M059J (cell line): ENCODE measurements at places on chromosomes 3 and 15.

GRCh38 chr3:11022115-11022514 is 29.6 kb downstream of the SLC6A1 start:
- no peak for DNase-seq

DNA sequence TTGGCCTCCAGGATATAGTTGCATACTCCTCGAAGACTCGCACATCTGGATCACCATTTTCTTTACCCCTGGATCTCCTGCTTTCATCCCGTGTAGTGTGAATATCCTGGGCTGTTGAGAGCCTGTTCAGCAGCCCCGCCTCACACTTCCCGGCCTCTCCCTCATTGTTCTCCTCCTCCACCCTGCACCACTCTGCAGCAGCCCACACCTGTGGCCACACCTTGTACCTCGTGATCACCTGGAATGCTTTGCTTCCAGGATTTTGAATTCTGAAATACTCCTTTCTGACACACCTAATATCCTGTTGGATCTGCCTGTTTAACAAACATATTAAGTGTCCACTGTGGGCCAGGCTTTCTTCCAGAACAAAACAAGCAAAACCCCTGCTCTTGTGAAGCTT is 14.4 kb downstream of the ABHD17C start:
- no peak for DNase-seq

GRCh38 chr3:159872374-159873109 is 116.1 kb upstream of the IL12A start:
- peak; percentile 93 for DNase-seq

- peak; percentile 49 for DNase-seq
These were observed 59.8 kb upstream of the BOC start for GRCh38 chr3:113151461-113152031.

- DNase-seq, result no peak
These were observed 51.0 kb upstream of the RAP2B start for GRCh38 chr3:153111016-153111415.

DNA sequence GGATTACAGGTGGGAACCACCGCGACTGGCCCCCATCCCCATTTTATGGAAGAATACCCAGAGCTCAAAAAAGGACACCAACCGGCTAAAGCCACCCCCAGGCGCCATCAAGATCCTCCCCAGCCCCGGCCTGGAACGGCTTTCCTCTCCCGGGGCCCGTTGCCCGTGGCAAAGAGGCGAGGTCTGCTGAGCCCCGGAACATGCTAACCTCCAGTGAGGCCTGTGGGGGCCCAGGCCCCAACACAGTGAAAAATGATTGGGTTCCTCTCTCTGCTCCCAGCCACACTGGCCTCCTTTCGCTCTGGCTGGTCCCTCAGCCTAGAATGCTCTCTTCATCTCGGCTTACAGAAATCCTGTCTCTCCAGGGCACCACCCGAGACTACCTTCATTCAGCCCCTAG is 46.5 kb upstream of the SMAD6 start:
- no peak for DNase-seq

GRCh38 chr15:29613951-29614382 is 208.3 kb downstream of the TJP1 start:
- DNase-seq, result no peak

- no peak for DNase-seq
These were observed 832 bp downstream of the NR2E3 start for GRCh38 chr15:71811036-71811736.

DNA sequence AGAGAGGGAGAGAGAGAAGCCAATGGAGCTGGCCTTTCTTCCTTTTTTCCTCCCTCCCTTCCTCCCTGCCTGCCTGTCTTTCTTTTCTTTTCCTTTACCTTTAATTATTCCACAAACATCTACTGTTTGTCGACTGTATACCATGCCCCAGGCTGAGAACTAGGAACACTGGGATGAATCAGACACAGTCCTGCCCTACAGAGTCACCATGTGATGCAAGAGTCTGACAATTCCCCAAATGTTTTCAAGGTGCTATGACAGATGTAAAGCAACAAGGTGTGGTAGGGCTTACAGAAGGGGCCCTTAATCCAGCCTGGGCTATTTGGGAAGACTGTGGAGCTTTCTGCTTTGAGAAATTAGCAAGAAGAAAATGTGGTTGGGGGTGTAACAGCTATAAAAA is 4.0 kb upstream of the SPSB4 start:
- no peak for DNase-seq

DNA sequence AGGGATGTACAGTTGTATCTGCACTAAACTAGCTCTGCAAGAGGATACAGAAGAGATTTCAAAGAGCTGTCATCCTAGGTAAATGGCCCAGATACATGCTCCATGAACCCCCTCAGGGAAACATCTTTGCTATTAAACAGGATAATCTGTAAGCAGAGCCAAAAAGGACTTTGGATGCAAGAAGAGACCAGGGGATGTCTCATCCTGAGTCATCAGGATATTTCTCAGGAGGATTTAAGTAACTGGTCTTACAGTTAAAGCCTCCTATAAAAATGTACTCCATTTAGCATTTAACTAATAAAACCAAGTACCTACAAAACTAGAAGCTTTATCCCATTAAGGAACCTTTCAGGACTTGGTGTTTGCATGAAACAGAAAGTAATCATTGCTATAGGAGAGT is 48.2 kb upstream of the PHLDB2 start:
- peak; percentile 97 for DNase-seq

GRCh38 chr3:10391391-10391790 is 70.5 kb upstream of the SEC13 start:
- DNase-seq, result no peak

GRCh38 chr3:179402963-179403362 is 48.3 kb downstream of the GNB4 start:
- DNase-seq, result no peak

DNA sequence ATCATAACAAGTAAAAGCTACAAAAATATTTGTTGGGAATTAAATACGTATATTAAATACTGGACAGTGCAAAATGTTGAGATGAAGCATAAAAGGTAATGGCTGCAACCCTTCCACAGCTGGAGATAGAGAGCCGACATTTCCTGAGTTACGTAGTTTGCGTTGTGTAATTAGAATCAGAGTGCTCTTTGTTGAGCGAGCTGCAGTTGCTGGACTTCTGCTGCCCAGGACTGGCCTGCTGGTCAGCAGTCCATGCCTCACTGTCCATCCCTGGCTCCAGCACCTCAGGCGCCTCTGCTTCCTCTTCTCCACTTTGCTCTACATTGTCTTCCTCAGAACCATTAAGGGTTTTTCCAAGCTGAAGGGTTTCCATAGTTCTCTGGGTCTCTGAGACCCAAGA is 28.4 kb upstream of the SHC4 start:
- no peak for DNase-seq

- DNase-seq, result peak; percentile 64
These were observed 4.6 kb upstream of the ALCAM start for GRCh38 chr3:105362021-105362665.

- DNase-seq, result peak; percentile 76
These were observed at the start of gene XYLB for GRCh38 chr3:38346587-38347410. Gene XYLB (plus strand): TSS chr3:38346785. CDS start chr3:38346869, 84 bp downstream.

DNA sequence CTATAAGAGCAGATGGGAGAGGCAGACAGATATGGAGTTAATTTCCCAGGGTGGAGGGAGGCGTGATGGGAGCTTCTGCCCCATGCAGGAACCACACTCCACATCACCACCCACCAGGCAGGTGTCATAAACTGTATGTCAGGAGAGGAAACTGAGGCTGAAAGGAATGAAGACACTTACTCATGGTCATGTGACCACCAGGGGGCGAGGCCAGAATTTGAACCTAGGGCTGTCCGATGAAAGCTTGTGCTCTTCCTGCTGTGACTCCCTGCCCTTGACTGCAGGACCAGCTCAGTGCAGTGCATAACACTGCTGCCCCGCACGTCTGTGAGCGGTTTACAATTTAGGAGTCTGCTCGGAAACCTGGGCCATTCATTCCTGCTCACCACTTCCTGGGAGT is 28.8 kb downstream of the NUP210 start:
- no peak for DNase-seq

GRCh38 chr3:124383846-124384466 is 346.3 kb upstream of the UMPS start:
- no peak for DNase-seq

GRCh38 chr3:109432833-109433232 is 95.5 kb upstream of the DPPA4 start:
- DNase-seq, result no peak

- DNase-seq, result no peak
These were observed 43.9 kb upstream of the KLHL25 start for GRCh38 chr15:85838655-85839054.

DNA sequence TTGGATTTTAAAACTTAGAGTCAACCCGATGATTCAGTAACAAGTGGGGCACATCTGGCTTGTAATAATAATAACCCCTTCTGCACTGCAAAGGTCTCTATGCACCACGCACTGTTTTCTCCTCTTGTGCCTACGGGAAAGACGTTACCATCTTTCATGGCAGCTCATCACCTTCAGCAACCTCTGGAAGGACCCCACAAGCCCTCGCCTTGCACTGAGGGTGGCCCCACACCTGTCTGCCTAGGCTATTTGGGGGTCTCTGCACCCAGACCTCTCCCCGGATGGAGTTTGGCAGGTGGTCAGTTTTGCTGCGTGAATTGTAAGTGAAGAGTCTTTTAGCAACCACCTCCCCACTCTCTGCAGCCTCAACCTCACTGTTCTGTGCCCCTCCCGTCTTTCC is 138.6 kb upstream of the MEF2A start:
- no peak for DNase-seq

DNA sequence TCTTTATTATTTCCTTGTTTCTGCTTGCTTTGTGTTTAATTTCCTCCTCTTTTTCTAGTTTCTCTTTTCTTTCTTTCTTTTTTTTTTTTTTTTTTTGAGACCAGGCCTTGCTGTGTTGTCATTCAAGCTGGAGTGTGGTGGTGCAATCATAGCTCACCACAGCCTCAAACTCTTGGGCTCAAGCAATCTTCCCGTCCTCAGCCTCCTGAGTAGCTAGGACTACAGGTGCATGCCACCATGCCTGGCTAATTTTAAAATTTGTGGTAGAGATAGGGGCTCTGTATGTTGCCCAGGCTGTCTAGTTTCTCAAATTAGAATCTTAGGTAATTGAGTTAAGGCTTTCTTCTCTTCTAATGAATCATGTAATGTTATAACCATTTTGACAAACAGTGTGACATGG is 22.4 kb downstream of the SLMAP start:
- no peak for DNase-seq

GRCh38 chr3:23740517-23740965 is 65.2 kb upstream of the UBE2E1 start:
- peak; percentile 80 for DNase-seq

DNA sequence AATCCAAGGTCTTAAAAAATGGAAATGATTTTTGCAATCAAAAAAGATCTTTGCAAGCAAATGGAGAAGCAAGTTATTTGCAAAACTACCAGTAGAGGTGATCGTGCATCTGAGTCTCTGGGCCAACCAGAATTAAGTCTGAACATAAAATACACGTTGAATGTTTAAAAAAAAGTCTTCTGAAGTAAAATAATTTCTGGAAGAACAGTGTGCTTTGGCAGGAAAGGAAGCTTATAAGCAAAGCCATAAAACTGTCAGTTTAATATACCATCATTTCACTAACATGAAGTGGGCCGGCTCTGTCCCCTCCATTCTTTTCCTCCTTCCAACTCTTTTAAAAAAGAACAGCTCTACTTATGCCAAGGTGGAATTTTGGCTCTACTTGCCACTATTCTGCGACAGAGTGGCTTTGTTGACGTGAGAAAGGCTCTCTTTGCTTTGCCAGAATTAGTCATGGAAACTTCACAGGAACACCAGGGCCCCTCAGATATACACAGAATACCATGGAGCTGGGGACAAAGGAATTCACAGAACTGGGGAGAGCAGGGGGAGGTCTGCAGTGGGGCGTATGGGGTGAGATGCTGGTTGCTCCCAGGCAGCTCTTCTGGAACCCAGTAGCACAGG is 29.8 kb downstream of the FSTL1 start:
- DNase-seq, result peak; percentile 54

- no peak for DNase-seq
These were observed 103.1 kb upstream of the UNC13C start for GRCh38 chr15:53875139-53875538.

DNA sequence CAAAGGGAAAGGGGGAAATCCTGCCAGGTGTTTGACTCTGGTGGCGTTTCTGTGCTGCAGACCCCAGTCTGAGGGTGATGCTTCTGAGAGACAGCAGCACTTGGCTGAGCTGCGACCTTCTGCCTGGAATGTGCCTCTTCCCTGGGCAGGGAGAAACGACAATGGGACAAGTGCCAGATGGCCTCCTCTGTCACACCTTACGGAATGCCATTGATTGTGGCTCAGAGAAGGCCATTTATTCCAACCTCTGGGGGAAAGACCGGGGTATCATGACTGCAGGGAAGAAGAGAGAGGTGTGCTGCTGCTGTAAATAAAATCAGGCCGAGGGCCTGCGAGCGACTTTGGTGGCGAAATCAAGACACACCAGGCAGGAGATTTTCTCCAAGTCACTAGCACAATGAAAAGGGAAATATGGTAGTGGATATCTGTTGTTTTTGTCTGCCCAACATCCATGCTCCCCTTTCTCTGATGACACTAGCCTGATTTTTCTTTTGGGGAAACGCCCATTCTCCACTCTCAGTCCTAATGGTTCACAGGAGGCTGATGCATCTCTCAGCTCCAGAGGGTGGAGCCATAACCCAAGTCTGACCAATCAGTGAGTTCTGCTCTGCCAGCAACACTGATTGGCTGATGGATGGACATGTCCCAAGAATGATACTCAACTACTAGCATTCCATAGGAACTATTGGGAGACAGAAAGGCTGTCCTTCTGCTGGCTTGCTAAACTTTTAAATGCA is 336.1 kb downstream of the FOXP1 start:
- DNase-seq, result peak; percentile 15

DNA sequence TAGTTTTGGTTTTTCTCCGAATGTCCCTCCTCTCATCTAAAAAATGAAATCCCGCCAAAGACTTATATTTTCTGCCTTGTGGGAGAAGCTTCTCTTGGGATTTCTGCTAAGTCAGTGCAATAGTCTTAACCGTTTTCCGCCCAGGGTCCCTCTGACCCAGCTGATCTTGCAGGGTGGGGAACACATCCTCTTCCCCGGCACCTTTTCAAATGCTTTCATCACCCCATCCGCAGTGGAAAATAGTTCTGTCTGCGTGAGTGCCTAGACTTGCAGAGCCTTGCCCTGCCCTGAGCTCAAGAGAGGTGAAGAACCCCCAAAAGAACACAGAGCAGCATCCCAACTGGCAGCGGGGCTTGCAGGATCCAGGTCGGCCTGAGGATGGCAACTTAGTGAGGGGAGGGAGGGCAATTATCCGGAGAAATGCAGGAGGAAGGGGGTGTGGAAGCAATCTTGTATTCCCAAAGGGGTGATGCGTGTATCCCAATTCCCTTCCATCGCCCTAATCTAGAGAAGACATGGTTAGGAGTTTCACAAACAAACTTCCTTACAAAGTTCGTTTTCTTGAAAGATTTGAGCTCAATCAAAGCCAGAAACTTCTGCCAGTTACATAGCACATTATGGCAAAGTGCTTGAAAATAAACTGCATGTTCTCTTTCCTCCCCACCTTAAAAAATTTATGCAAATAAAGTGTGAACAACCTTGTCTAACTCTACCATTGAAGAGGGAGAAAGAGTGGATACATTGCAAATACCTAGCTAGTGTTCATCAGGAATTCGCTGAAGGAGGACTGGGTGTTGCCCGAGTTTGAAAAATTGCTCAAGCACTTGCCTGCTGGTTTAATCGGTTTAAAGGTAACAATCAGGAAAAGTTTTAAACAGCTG is 79.9 kb downstream of the NR2F2 start:
- no peak for DNase-seq
